D341Med (cell line): ENCODE measurements at places on chromosomes 12 and 14.

DNA sequence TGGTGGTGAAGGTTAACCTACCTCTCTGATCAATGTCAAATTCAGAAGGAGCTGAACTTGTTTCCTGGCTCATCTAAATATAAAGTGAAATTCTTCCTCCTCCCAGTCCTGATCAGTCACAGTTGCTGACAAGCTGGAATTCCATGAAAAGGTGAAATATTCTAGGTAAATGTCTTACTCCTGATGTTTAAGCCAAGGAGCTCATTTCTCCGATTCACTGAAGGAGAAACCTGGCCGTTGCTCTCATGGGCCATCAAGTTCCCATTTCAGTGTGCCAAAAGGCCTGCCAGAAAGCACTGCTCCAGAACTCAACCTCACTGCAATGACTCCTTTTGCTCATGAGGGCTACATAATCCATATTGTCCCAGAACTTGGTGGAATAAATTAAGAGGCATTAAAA, 707.5 kb downstream of the GALC start:
- DNase-seq: no peak

DNA sequence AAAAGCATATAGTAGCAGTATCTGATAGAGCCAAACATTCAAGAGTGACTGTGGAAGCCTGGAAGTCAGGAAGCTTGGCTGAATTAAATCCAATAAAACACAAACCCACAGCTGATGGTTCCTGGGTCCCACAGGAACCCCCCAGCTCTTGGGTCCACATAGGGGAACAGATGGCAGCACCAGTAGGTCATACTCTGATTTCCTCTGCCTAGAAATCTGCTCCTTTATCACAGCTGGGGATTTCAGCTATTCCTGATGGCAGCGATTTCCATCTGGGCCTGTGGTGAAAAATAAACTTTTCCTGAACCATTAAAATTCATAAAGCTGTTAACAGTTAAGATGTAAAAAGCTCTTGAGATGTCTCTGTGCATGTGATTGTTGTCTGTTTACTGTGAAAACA, 202.0 kb upstream of the FRMD6 start:
- DNase-seq: no peak

- no peak for DNase-seq
Measured at GRCh38 chr14:61625165-61625564, 70.1 kb upstream of the HIF1A start.

GRCh38 chr12:87233671-87234070, 795.5 kb downstream of the C12orf50 start:
- DNase-seq: no peak

DNA sequence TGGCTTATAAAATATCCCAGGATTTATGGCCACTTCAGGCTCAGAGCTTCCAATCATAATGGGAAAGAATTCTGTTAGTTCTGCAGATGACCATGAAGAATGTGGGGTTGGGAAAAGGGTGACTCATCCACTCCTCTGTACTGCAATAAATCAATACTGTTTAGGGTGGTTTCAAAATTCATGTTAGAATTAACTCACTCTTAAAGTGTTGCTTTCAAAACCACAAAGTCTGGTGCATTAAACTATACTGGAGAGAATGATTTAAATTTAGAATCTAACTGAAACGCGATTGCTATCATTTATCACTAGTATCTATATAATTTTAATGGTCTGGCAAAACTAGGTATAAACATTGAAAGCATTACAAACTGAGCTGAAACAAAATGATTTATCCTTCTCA, 798 bp downstream of the CCDC198 start:
- DNase-seq: no peak

DNA sequence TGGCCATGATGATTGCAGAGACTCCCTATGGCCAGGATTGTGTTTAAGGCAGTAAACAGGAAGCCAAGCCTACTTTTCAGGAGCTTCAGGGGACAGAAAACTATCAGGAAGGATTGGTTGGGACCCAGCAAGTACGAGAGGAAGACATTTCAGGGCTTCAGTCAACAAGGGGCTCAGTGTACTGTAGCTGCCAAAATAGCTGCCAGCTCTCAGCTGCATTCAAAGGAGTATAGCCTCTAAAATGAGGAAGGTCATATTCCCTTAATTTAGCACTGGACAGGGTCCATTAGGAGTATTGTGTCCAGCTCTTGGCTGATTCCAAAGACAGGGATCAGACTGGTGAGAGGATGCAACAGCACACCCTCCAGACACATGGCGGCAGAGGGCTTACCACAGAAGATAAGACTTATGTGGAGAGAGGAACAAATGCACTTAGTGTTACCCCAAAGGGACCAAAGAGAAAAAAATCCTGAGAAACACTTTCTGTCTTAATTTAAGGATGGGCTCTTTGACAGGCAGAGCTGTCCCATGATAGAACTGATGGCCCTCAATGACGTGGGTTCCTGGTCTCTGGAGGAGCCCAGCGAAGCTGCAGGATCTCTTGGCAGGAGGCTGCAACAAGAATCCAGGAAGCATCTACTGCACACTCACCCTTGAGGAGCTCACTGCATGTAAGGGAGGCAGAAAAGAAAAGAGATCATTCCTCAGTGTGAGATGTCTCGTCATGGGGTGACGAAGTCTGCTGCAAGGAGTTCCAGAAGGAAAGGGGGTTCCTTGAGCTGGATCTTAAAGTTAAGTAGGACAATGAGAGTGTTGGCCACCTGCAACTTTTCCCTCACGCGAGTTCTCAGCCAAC, 14.8 kb downstream of the BDKRB1 start:
- DNase-seq: no peak

GRCh38 chr12:7008864-7009263, 9.4 kb downstream of the LPCAT3 start:
- no peak for DNase-seq

DNA sequence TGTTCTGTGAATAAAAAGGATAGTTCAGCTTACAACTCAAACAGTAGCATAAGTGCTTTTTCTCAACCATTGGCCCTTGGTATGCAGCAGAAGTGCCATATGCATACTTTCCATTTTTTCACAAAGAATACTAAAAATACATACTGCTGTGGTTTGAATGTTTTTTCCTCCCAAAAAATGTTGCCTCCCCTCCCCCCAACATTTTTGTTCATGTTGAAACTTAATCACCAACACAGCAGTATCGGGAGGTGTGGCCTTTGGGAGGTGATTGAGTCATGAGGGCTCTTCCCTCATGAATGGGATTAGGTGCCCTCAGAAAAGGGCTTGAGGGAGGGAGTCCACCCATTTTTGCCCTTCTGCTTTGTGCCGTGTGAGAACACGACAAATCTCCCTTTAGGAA, 198.6 kb downstream of the ESR2 start:
- DNase-seq: no peak

- peak; percentile 97 for DNase-seq
Measured at GRCh38 chr12:132956011-132956788, at the start of gene ZNF605. Gene ZNF605 (minus strand): TSS chr12:132956306. CDS start chr12:132945635, 10,671 bp downstream.

DNA sequence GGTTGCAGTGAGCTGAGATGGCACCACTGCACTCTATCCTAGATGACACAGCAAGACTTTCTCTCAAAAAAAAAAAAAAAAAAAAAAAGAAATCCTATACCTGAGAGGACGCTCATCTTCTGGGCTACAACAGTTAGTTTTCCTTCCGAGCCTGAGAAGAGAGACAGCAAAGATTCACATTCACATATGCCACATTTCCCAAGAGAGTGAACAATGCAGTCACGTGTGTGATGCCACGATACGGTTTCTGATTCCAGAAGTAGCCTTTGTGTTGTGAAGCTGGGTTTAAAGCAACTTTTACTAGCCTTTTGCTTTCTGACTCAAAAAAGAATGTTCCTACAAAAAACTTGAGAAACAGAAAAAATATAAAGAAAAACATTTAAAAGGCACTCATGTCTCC, 19.5 kb downstream of the GCN1 start:
- no peak for DNase-seq

- no peak for DNase-seq
Measured at GRCh38 chr14:24609655-24610344, at the start of gene GZMH. Gene GZMH (minus strand): TSS chr14:24609685. CDS start chr14:24609613, 72 bp downstream.

- no peak for DNase-seq
Measured at GRCh38 chr14:72850360-72850759, 43.5 kb downstream of the DPF3 start.

DNA sequence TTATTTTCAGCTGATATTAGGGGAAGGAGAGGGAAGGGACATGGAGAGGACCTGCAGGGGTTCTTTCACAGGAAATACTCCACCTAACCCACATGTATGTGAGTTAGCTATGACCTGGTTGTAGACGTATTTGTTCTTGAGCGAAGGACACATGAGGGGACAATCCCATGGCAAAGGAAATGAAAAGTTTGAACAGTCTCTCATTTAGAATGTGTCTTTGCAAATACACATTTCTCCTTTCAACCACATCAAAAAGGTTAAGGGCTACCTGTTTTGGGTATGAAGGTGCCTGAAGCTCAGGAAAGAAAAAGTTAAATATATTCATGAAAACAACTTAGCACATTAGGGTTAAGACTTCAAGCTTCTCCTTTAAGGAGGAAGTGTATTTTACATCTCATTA, 7.4 kb downstream of the PYGL start:
- no peak for DNase-seq
